Peyer's patch (tissue), 4 donors: ENCODE measurements at places on chromosomes 7 and 10.
A peak's percentile ranks its signal among the peaks of the same experiment; 100 is the strongest.

DNA sequence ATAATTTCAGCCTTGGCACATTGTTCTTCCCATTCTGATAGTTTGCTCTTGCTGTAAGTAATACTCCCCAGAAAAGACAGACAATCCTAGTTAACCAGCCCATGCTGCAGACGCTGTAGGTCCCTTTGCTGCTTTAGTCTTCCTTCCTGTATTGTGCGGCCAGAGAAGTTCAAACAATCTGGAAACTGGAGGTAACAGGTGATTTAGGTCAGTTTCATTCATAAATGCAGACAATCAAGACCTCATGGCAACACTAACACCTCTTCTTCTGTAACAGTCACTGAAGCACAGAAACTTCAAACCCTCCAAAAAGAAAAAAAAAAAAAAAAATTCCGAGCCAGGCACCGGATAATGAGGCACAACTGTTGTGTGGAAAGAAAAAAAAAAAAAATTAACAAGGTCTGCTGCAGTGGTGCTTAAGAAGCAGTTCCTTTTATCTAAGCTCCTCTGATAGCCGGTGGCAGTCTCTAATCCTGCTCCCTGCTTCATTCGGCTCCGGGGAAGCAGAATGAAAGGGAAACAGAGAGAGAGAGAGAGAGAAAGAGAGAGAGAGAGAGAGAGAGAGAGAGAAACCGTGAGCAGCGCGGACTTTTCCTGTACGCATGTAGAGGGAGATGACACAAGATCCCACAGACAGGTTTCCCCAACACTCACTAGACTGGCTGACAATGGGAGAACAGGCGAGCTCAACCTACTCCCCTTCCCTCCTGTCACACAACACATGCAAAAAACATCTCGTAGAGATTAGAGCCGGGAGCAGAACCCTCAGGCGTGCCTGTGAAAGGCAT, at the start of gene SEMA3A:
TSS of gene SEMA3A (minus strand) at position 306 of the 788 bp plus-strand sequence. CDS start at position 103, 203 bp downstream.
- peak; percentile 17 for DNase-seq

- DNase-seq: no peak
Measured at GRCh38 chr10:60238759-60239100, 150.9 kb downstream of the ANK3 start.

GRCh38 chr7:15248514-15248913, 313.3 kb downstream of the AGMO start:
- DNase-seq: no peak

DNA sequence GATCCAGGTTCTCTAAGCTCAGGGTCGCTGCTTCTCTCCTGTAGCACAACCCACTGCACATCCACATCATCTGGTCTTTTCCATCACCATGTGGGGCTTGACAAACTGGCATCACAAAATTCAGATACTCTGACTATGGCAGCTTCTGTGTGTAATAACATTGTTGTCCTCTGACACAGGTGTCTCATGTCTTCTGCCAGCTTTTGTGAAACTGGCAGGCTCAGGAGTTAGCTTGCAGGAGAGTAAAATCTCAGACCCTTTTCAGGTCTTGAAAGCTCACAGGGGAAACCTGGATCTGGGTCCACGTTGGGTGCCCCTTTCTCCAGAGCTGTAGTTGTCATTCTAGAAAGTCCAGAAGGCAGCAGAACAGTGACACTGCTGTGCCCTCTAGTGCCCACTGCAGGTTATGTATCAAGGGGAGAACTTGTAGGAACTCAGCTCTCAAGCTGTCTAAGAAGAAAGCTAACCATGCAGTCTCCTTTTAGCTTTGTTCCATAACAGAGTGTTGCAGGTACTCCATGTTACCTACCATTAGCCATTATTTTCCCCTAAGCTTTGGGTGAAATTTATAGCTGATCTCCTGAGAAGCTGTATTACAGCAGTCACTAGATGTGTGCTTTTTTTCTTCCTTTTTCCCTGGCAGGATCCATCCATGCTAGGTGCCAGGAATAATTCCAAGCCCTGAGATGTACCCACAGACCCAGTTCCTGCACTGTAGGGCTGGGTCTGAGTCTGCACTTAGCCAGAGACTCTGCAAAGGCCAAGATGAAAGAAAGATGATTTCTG, 102.7 kb downstream of the ZNF248 start:
- no peak for DNase-seq

GRCh38 chr7:149828357-149829309, 9.5 kb upstream of the ZNF862 start:
- peak; percentile 11 for DNase-seq

DNA sequence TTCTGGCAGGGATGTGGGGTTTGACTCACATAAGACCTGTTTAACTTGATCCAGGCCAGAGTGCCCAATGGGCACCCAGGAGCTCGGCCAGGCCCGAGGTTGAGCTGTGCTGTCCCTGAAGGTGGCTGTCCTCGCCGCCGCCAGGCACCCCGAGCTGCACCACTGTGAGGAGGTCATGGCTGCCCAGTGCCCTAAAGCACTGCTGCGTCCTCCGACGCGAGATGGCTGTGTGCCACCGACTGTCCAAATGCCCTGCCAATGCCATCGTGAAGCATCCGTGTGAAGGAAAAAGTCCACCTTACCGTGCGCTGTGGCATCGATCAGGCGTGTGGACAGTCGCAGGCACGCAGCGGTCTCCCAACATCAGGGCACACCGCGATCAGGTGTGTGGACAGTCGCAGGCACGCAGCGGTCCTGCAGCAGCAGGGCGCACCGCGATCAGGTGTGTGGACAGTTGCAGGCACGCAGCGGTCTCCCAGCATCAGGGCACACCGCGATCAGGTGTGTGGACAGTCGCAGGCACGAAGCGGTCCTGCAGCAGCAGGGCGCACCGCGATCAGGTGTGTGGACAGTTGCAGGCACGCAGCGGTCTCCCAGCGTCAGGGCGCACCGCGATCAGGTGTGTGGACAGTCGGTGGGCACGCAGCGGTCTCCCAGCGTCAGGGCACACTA, 120.3 kb downstream of the VIPR2 start:
- DNase-seq: no peak

DNA sequence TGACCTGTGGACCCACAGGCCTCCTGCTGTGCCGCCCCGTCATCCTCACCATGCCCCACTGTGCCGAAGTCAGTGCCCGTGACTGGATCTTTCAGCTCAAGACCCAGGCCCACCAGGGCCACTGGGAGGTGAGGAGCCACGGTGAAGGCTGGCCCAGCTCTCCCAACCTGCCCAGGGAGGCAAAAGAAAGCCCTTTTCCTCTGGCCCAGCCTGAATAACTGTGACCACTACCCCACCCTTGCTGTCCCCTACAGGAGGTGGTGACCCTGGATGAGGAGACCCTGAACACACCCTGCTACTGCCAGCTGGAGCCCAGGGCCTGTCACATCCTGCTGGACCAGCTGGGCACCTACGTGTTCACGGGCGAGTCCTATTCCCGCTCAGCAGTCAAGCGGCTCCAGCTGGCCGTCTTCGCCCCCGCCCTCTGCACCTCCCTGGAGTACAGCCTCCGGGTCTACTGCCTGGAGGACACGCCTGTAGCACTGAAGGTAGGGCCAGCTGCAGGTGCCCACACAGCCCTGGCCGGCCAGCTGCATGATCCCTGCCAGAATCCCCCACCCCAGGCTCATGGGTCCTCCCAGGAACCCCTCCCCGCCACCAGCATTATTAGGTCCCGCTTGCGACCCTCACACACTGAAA, 25.5 kb upstream of the SLC29A3 start:
- peak; percentile 57 for DNase-seq

DNA sequence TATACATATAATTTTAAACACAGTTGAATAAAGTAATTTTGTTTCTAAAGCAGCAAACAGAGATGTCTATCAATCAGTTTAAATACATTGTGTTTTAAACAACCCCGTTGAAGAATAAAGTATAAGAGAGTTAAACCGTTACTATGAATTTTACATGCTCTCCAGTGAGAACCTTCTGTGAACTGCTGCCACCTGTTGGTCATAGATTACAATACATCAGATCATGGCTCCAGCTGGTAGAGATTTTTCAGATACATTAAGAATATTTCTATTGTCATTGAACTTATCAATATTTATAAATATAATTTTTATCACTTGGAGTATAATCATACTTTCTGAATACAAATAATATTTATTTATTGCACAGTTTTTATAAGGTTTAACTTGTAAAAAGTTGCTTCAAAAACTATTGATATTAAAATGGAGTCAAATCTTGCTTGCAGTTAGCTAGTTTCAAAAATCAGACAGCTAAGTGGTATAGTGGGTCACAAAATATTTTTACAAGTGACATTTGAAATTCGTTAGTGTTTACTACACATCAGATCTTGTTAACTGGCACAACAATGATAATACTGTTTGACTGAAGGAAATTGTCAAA, 561.2 kb upstream of the PHF14 start:
- DNase-seq: no peak

DNA sequence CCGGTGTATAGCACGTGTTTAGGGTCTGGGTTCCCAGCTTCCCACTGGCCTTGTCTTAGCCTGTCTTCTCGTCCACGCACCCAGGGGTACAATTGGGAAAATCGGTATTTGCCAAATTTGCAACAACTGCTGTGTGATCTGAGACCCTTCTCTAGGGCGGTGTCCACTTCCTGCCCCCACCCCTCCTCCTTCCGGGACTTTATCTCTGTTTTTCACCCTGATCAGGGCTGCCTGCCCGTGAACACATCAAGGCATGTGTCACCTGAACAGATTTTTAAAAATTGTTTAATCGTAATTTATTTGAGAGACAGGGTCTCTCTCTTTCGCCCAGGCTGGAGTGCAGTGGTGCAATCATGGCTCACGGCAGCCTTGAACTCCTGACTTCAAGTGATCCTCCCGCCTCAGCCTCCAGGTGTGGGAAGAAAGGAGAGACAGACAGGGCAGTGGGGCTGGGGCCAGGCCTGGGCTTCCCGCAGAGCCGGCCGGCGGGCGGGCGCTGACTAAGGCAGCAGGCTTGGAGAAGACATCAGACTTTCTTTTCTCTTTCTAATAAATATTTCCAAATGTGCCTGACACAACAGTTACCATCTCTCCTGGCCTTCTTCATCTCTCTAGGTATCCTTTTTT, 27.5 kb downstream of the ELFN1 start:
- no peak for DNase-seq

DNA sequence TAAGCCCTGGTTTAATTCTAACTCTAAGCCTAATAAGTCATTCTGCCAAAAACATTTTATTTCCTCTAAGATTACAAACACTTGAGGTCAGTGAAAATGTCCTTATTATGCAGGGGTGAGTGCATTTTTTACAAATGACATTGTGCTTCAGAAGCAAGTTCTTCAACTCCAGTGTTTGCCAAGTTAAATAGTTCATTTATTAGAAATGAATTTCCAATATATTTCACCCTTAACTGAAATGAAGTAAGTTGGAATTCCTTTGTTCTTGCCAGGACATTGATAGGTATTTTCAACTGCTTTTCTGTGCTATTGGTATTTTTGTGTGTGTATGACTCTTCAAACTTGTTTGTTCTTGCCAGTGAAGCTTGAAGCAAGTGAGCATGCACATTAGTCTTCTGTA, 89.5 kb upstream of the CCDC6 start:
- no peak for DNase-seq

GRCh38 chr10:127151981-127152699, 44.3 kb downstream of the INSYN2A start:
- DNase-seq: no peak
